Activated T-cell treated with anti-CD3 and anti-CD28 coated beads, Interleukin-2, amount 50 U/mL, for 72 hours (primary cell): ENCODE measurements at places on chromosomes 2 and 18. TPM values are rescaled to one million over a fixed set of nuclear protein-coding genes. Genes with fewer than 3 reads are reported as not detected.

DNA sequence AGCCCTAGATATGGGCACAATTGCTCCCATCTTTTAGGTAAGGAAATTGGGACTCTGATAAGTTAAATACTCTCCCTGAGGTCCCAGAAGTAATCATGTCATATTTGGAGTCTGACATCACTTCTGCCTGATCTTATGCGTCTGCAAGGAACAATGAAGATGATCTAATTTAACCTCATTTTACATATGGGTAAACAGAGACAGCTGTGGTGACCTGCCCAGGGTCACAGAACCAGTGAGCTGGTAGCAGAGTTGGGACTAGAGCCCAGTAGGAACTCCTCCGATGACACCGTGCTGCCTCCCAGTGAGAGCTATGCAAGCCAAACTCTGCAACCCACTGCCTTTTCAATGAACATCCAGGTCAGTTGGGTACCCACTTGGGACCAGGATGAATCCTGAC is 17.8 kb downstream of the CTAGE1 start:
- no peak for DNase-seq

DNA sequence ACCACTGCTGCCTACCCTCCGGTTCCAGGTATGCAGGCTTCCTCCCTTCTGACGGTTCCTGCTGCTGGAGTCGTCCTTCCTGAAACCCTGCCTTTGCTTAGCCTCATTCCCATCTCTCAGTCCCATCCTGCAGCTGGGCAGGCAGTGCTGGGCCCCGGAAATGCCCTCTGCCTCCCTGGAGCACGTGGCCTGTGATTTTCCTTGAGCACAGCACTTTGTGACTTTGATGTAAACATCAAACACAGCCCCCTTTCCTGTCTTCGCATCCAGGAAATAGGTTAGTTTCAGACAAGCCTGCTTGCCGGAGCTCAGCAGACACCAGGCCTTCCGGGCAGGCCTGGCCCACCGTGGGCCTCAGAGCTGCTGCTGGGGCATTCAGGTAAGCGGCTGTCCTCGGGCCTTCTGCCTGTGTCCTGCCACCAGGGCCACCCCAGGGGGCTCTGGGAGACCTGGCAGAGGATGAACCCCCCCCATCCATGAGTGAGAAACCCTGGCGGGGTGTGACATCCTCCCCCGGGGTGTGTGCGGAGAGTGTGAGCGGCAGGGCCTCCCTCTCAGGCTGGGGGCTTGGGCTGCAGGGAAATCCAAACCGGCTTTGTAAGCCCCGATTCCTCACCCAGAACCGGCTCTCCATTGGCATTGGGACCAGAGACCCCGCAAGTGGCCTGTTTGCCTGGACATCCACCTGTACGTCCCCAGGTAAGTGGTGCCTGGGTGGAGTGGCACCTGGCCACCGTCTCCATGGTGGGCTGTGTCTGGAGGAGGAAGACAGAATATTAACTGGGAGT is at the start of gene ZAP70:
Gene ZAP70, plus strand, starts transcription at position 281 of the 788 bp plus-strand sequence. CDS start 10,461 bp downstream, outside the sequence.
- peak; percentile 67 for DNase-seq

DNA sequence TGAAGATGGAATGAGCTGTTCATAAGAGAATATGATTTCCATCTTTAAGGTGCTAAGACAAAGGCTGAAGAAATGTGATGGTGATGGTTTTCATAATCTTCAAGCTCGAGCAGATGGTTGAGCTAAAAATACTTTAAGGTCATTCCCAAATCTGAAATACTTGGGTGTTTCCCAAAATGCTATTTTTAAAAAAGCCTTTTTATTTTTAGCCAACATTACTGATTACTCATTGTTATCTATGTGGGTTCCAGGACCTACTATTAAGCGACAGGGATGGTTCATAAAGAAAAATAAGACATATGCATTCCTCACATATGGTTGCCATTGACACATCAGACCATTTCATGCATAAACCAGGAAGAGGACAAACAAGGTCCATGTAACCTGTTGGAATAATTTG is 298.5 kb downstream of the PLCL1 start:
- DNase-seq: no peak

GRCh38 chr2:6933911-6934310 is 16.7 kb downstream of the RNF144A start:
- DNase-seq: no peak

- DNase-seq: no peak
Observed at GRCh38 chr2:235229236-235229635, 264.6 kb upstream of the AGAP1 start.

DNA sequence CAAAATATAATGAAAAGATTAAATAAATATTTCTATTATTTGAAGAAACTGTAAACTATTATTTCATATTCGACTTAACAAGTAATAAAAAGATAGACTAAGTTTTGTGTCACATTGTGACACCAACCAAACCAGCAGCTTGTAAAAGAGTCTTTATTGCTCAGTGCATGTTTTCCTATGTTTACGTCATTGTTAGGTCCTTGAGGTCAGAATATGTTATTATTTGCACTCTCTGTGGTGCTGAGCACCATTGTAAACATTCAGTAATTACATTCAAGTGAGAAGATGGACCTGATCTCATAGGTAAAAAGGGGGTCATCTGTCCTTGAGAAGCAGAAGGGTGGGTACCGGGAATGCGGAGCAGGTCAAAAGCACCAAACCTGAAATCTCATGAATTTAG is 1999.1 kb upstream of the CELF4 start:
- DNase-seq: no peak

- no peak for DNase-seq
Observed at GRCh38 chr2:186887107-186888090, 38.4 kb upstream of the ZSWIM2 start.

DNA sequence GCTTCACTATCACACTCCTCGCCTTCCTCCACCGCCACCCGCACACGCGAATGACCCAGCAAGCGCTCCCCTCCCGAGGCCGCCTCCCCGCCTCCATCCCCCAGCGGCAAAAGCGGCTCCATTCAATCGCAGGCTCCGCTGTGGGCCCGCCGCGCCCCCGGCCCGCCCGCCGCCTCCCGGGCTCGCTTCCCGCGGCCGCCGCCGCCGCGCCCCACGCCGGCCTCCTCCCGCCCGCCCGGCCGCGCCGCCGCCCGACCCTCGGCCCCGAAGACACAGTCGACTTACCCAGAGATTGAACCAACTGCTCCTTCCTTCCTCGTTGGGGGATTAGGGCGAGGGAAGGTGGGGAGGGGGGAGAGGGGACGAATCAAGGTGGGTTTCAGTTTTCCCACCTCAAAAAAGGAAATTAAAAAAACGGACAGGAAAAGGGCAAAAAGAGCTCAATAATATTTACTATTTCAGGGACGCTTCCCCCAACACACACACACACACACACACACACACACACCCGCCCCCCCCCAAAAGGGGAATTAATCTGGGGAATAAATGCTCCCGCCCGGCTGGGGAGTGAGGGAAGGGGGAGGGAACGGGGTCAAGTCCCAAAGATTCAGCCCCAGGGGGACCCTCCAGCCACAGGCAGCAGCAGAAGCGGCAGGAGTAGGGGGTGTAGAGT is 743 bp downstream of the XPO1 start:
- peak; percentile 61 for DNase-seq

The TRPM8 gene
- total RNA-seq: not detected

The CAPN10 gene
- total RNA-seq: 43.7 TPM

The OXER1 gene
- total RNA-seq: 0.30 TPM

The CCDC74A gene
- total RNA-seq: 4.3 TPM

The PIKFYVE gene
- total RNA-seq: 29.7 TPM
